Left renal pelvis (tissue), 4 donors: ENCODE measurements at places on chromosomes 5 and 9. TPM values are rescaled to one million over a fixed set of nuclear protein-coding genes. Genes with fewer than 3 reads are reported as not detected.

- no peak for DNase-seq
Measured at GRCh38 chr5:4058899-4059298, 463.3 kb downstream of the IRX1 start.

DNA sequence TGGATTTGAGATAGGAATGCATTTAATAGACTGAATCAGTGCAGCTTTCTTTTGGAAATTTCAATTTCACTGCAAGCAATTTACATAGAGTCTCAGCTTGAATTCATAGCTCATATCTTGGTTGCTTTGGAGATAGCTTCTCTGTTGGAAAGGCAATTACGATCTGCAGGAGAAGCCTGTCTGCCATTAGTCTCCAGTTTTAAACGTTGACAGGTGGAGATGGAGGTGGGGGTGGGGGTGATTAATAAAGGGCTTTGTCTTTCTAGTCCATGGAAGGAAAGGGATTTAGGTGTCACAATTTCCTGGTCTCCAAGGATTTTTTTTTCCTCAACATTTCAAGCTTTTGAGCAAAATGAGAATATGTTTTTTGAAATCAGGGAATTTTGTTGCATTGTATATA, 184.7 kb downstream of the CARTPT start:
- DNase-seq: no peak

DNA sequence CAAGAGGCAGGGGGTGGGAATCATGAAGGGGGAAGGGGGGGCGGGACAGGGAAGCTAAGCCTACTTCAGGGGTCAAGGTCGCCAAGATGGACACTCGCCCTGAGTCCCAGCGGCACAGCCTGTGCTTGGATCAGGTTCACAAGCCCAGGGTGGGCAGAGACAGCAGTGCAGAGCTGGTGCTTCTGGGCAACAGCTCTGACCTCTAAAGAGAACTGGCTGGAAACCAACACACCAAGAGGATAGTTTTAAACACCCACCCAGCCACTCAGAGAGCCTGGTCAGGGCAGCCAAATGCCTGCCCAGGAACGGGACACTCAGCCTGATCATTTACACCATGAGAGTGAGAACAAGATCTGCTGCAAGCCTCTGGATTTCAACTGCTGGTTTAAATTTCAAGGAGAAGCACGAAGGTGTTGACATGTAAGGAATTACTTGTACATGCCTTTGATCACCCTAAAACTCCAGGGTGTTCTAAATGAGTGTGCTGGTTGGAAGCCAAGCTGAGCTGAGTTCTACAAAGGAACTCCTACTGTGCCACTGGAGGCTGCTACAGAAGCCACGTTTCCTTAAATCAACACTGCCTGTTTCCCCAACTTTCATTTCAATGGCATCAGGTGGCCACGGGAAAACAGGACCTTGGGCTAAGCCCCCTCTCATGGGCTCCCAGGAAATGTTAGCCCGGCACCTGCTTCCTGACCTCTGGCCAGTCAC, 91.5 kb downstream of the TTLL11 start:
- no peak for DNase-seq

DNA sequence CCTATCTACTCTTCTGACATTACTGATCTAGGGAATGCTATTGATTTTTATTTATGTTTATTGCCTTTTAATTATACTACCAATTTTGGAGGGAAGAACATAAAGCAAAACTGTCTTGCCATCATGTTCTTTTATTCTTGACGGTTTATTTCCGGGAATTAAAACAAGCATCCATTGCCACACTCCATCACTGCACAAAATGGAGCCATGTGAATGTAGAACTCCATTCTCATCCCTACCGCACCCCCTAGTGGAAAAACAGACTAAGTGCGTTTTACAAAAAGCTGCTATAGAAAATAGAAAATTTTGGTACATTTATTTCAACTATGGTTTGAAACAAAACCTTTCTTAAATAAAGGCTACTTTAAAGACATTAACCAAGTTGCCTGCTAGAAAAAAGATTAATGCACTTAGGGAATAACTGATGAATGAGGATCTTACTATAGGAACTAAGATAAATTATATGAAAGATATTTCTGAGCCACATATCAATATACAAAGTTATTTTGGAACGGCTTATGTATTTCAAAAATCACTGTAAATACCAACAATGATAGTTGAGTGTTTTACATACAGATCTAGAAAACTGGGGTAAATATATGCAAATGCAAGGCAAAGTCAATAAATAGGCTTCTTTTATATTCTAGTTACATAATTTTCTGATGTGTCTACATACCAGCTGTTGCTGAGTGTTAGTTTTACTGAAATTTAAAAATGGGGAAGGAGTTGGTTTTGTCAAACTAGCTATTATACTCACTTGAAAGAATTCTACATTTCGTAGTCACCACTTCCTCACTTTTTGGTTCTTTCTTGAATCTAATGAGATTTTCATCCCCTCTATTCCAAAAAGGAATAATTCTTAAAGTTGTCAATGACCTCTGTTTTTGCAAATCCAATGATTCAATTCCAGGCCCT, 26.5 kb downstream of the OXCT1 start:
- no peak for DNase-seq

DNA sequence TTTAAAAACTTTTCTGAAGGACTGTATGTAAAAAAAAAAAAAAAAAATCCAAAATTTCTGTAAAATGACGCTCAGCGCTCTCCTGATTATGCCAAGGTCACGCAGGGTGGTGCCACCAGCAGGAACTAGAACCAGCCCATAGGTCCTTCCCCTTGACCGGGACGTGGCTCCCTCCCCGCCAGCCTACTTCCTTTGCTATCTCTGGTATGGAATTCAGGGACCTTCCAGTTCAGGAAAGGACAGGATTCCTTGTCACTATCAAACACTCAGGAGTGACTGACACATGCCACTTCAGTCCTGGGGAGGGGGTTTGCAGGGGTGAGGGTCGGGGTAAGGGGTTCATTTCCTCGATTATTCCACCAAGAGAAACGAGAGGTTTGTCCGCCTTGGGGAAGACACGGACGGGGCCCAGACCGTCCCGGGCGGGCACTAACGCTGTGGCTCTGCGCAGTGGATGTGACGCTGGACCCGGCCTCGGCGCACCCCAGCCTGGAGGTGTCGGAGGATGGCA, 18.8 kb downstream of the BTNL9 start:
- DNase-seq: no peak

DNA sequence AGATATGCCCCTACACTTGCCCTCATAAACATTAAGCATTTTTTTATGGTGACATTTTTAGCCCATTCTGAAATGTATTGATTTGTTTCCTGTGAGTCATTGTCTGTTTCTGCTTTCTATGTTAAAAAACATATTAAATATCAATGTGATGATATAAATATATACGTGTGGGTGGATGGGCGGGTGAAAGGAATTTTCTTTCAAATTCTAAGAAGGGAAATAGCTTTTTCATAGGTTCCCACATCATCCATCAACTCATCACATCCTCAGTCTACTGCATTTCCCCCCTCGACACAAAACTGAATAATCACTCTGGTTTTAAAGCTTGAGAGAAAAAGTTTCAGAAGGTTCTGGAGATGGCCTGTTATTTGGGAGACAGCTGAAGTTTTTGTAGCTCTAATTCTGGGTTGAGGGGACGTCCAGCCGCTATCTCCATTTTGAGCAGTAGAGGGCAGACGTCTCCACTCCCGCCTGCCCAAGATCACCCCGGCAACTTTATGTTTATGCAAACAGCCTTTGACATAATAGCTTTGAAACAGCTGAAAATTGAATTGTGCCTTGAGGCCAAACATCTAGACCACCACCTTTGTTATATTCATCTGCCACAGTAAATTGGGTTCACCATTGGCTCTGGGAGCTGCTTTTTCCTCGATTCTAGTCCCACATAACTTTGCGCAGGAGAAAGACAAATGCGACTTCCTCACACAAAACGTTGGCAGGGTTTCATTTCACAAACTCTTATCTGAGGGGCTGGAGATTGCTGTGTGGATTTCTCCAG, 216.2 kb upstream of the CLINT1 start:
- peak; percentile 58 for DNase-seq

- no peak for DNase-seq
Measured at GRCh38 chr9:95264954-95265615, 52.4 kb downstream of the FANCC start.

GRCh38 chr9:91663858-91664257, 240.2 kb upstream of the NFIL3 start:
- no peak for DNase-seq

DNA sequence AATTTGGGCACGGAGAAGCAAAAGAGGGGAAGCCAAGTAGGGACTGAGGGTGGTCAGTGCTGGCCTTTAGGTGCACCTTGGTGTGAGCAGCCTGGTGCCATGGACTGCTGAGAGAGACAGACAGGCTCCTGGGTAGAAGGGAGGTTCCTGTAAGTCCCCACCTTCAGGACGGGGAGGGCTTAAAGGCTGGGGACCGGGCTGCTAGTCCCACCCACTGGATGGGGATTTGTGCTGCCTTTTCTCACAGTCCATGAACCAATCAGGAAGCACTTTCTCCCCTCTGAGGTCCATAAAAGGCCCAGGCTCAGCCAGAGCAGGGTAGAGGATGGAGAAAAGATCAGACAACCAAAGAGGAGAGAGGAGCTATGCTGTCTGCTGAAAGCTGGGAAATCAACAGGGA, 15.2 kb downstream of the CDC25C start:
- DNase-seq: no peak

- no peak for DNase-seq
Measured at GRCh38 chr5:73986729-73987128, 360.7 kb downstream of the ARHGEF28 start.

DNA sequence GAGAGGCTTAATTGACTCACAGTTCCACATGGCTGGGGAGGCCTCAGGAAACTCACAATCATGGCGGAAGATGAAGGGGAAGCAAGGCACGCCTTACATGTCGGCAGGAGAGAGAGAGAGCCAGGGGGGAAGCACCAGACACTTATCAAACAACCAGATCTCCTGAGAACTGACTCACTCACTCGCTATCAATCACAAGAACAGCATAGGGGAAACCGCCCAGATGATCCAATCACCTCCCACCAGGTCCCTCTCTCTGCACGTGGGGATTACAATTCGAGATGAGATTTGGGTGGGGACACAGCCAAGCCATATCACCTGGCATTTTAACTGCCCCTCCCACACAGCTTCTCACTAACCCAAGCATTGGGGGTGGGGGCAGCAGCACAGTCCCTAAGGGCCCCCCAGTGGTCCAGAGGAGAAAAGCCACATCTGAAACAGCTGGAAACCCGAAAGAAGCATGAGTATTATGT, 76.1 kb upstream of the ASS1 start:
- DNase-seq: no peak

DNA sequence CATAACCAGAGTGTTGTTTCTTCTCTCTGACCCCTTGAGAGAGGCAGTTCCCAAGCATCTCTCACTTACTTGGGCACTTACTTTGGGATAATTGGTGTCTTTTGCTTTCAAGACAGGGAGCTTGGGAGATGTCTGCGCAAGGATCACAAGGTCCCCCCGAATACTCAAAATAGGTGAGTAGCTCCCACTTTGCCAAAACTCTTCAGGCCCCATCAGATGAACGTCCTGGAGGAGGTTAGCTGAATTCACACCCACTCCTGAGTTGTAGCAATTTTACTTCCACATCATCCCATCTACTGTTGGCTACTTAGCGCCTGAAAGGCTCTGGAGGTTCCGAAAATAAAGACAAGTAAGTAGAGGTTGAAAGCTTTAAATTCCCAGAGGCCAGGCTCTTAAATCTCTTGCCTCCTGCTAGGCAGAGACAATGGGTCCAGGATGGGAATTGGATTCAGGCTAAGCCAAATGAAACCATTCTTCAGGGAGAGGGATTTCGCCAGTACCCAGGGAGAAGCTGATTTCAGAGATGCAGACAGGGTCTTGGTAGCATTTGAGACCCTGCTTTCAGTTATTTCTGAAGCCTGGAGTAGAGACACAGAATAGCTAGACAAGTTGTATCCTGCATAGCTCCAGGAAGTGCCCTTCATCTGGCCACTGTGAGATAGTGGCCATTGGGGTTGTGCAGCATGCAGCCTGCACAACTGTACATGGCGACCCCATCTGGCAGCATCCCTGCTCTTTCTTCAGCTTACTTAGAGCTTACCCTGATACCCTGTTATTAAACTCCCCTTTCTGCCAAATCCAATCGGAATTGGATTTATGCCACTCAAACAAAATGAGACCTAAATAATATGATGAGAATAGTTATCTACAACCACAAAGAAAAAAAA, 60.1 kb downstream of the BOD1 start:
- no peak for DNase-seq

GRCh38 chr9:2055203-2055658, 40.1 kb downstream of the SMARCA2 start:
- DNase-seq: no peak

- no peak for DNase-seq
Measured at GRCh38 chr9:107782381-107782780, 292.8 kb upstream of the KLF4 start.

DNA sequence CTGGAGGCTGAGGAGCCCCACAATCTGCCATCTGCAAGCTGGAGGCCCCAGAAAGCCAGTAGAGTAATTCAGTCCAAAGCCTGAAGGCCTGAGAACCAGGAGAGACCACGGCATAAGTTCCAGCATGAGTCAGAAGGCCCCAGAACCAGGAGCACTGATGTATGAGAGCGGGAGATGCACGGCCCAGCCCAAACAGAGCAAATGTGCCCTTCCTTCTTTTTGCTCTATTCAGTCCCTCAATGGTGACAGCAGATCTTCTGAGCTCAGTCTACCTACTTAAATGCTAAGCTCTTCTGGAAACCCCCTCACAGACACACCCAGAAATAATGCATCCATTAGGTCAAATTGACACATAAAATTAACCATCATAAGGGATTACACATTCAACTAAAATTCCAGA, 277.6 kb downstream of the ATPSCKMT start:
- DNase-seq: no peak

- no peak for DNase-seq
Measured at GRCh38 chr9:4559261-4560182, 69.3 kb downstream of the SLC1A1 start.

DNA sequence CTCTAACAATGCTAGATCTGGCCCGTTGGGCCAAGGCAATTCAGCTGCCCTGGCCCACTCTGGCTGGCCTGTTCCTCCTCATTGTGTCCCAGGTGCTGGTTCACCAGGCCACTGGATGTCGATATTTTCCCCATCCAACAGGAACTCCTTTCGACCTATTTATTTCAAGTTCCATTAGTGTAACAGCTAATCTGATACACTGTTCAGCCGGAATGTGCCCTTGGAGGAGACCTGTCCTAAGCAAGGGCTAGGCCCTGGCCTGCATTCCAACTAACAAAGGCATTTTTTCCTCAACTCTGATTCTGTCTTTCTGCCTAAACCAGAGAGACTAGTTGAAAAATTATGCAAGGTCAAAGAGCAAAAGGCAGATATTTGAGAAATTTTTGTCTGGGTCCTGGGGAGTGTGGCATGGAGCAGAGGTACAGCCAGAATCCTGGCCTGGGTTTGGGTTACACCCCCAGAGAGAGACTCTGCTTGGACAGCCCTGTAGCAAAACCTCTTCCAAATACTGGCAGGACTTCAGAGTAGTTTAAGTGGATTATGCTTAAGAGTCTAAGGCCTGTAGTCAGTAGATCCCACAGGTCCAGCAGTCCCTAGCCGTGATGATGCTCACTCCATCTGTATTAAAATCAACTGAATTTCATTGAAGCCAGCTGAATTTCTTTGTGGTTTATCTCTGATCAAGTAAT, 36.1 kb downstream of the MARCHF11 start:
- no peak for DNase-seq

SURF2 gene
- polyA plus RNA-seq: 19.3 TPM

FST gene
- 33.5 TPM for polyA plus RNA-seq

CHMP5 gene
- polyA plus RNA-seq: 143 TPM

ZNF483 gene
- polyA plus RNA-seq: 3.5 TPM

C5orf52 gene
- polyA plus RNA-seq: not detected

CXXC5 gene
- polyA plus RNA-seq: 215 TPM

BAG1 gene
- 47.4 TPM for polyA plus RNA-seq

TSSK1B gene
- polyA plus RNA-seq: not detected

RLN1 gene
- polyA plus RNA-seq: 0.37 TPM

ANP32B gene
- polyA plus RNA-seq: 266 TPM

PCDHA6 gene
- 0.79 TPM for polyA plus RNA-seq

SGCD gene
- 4.0 TPM for polyA plus RNA-seq
